ENCODE measurements at places on chromosomes 3 and 15.

DNA sequence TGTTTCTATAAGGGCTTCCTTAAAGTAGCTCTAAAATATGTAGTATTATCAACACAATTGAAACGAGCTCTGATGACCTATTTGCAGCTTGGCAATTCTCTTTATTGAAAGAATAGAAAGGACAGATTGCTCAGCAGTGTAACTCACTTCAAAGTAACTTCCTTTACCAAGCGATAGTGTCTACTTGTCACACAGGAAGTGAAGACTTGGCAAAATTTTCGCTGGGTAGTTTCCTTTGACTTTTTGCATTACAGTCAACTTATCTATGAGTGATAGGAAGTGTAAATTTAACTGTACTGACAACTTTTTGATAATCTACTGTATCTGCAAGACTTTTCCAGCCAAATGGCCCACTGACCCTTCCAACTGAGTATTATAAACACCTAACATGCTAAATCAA, 22.8 kb downstream of the SLC9A9 start:
- DNase-seq: no peak

GRCh38 chr3:172062761-172063160, 23.4 kb downstream of the FNDC3B start:
- no peak for DNase-seq

GRCh38 chr3:105222568-105223093, 144.1 kb upstream of the ALCAM start:
- no peak for DNase-seq

DNA sequence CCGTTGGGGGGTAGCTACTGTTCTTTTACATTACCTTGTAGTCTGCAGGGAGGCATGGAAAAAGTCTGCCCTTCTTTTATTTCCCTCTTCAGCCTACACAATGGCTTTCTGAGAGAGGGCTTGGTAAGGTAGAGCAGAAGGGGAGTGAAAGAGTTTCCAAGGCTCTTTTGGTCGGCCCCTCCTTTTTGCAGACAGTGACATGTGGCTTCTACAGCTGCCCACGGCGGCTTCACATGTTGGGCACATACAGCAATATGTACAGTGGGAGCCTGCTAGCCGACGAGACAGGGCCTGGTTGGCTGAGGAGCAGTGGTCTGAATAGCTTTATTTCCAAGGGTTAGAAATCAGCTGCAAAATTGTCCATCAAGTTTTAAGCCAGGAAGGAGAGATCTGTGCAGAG, 4.0 kb downstream of the INAFM2 start:
- DNase-seq: no peak

DNA sequence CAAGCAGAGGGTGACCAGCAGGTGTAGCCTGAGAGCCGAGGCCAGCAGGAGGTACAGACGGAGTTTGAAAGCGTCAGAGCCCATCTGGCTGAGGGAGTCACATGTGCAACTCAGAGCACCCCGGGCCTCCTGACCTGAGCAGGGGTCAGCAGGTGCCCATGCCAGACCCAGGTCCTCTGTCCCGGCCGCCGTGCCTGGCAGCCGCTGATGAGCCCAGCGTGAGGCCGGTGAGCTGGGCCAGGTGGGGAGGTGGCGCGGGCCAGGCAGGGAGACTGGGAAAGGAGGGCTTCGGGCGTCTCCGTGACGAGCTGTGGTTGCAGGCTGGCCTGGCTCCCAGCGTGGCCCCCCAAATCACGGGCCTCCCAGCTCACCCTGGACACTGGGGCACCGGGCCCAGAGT, 130.9 kb downstream of the CHSY1 start:
- no peak for DNase-seq

DNA sequence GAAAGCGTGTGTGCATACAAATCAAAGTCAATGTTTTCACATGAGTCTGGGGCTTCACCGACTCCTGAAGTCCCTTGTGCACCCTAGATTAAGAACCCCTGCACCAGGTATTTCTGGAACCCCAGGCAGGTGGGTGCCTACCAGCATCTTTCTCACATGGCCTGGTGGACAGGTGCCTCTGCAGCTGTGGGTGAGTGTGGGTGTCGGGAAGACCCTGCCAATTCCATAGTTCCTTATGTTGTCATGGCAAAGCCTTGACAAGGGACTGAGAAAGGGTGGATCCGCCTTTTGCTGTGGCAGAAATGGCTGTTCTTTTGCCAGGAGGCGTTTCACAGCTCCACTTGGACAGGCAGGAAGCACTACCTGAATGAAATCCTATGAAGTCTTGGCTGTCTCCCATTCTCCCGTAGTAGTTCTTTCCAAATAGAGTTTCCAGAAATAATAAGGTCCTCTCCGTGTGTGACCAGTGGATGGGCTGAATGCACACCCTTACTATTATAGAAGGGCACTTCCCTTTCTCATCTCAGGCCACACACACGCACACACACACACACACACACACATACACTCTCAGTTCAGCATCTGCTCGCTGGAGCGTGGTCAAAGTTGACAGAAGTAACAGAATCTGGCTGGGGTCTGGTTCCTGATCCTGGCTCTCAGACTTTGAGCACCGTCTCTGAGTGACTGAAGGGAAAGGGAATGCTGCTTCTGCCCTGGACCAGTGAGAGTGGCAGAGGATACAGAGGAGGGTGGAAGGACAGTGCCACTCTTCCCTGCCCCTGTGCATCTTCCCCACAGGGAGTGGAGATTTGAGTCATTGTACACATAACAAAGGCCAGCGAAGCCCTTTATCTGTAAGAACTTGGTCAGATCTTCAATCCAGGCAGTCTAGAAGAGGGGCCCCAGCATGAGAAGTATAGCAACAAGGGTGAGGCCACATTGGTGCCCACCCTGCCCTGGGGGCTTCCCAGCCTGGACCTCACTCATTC, 38.7 kb downstream of the PDIA5 start:
- DNase-seq: no peak

GRCh38 chr15:99265541-99266070, 14.3 kb downstream of the LRRC28 start:
- no peak for DNase-seq

DNA sequence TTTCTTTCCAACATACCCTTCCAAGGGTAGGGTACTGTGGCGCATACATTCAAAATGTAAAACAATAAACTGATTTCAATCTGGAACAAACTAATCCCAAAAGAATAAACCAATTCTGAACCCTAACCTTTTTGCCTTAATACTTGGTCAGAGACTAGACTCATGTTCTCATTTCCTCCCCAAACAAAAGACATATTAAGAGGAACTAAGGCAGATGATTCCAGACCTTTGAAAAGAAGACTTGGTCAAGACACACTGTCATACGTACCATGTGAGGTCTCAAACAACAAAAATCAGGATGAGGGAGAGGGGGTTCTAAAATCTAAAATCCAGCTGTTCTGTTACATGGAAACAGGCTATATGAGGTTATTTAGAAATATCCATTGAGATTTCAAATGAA, 102.1 kb downstream of the RFTN1 start:
- no peak for DNase-seq

DNA sequence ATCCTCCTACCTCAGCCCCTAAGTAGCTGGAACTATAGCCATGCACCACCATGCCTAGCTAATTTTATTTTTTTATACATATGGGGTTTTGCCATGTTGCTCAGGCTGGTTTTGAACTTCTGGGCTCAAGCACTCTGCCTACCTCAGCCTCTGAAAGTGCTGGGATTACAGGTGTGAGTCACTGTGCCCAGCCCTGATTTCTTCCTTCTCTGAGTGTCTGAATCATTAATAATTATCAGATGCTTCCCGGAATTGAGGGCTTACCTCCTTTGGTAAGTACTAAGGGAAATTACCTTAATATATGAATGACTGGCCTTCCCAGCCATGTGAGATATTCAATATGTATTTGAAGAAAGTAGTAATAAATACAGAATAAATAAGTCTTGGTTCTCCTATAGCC, 7.2 kb downstream of the CLPX start:
- no peak for DNase-seq

- DNase-seq: no peak
Measured at GRCh38 chr15:62849316-62850106, 193.0 kb upstream of the TPM1 start.

GRCh38 chr3:179719048-179719734, 66.4 kb downstream of the USP13 start:
- DNase-seq: no peak

DNA sequence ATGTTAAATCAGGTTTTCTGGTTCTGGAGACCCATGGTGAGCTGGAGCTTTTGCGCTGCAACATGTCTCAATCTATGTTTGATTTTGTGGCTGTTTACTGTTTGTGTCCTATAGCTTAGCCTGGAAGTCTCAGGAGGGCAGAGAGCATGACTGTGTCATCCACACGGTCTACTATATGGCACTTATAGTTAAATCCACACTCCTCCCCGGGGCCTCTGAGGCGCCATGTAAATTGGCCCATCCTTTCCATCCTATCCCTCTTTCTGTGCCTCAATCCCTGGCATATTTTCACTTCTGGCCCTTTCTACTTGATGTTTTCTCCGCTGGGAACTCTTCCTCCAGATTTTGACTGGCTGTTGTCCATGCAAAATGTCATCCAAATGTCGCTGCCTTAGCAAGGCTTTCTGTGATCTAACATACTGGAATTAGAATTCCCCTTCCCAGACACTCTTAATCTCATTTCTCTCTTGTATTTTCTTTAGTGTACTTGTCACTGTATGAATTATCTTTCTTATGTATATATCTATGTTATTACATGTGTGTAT, 560.8 kb upstream of the RGMA start:
- no peak for DNase-seq

DNA sequence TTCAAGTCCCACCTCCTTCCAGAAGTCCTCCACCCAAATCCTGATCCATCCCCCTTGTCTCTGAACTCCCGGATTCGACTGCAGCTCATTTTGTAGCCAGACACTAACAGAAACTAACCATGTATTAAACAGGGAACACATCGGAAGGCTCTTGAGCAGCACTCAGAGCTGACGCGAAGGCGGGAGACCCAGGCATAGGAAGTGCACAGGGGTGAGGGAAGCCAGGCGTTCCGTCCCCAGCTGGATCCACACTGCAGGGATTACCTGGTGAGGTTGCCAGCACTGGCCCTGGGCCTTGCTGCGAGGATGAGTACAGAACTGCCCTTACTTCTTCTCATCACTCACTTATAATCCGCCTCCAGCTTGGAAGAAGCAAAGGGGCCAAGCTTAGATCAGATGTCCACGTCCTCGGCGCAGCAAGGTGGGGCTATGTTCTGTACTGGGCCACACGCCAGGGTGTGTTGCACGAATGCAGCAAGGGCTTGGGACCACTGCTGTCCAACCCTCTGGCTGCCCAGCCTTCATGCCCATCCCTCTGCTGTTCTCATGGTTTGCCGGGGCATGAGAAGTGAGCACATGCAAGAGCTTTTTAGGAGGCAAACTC, 124.2 kb upstream of the SMAD3 start:
- no peak for DNase-seq

GRCh38 chr3:184685646-184686045, 26.2 kb downstream of the MAGEF1 start:
- DNase-seq: no peak

DNA sequence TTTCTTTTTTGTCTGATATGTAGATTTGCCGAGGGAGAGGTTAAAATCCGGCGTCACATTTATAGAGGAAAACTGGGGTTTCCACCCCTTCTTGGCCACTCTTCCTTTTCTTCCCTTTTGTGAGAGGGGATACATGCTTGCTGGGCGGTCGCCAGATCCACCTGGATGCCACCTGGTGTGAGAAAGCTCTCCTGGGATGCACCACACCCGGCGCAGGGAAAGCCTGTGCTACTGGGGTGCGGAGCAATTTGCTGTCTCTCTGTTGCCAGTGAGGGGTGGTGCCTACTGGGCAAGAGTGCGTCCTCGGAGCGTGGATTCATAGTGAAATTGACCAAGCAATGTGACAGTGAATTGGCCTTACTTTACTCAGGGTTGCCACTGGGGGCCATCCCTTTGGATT, 2.5 kb upstream of the RGMA start:
- DNase-seq: no peak

DNA sequence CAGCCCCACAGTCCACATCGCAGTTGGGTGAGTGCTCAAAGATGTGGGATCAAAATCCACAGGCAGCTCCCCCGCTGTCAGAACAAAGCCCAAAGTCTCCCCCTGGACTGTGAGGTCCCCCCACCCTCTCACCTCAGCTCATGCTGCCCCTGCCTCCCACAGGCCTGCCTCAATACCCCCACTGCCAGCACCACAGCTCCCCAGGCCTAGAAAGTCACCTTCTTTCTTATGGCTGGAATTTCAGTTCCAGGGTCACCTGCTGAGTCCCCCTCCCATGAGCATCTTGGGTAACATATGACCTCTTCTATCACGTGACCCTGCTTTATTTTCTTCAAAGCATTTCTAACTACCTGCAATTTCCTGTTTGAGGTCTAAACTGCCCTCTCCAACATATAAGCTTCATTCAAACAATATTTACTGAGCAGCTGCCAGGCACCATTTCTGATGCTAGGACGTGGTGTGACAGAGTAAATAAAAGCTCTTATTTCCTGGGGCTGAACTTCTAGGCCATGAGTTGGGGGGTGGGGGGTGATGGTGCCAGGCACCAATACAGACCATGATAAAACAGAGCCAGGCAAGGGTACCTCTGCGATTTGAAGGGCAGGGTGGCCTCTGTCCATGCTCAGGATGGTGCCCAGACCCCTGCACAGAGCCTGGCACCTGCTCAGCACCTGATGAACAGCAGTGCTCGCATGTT, 2.4 kb upstream of the TMEM89 start:
- DNase-seq: no peak

DNA sequence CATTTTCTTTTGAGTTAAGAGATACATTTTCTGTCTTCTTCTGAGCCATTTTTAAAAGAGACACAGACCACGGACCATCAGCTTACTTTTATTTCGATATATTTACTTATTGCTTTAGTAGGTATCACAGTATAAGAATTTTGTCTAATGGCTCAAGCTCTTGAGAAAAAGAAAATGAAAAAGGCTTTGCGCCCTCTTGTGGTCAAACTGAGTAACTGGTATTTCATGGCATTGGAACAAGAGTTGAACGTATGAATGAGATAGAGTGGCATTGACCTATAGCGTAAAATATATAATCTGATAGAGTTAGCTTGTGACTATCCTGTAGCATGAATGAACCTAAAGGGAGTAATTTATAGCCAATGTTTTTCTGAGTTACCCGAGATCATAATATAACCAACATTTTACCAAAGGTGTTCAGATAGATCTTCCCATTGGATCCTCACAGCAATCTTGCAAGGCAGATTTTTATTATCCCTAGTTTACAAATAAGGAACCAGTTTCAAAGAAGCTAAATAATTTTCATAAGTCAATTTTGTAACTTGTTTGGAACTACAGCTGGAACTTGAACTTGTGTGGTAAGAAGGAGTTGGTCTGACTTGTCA, 154.6 kb downstream of the POLR2M start:
- DNase-seq: no peak

DNA sequence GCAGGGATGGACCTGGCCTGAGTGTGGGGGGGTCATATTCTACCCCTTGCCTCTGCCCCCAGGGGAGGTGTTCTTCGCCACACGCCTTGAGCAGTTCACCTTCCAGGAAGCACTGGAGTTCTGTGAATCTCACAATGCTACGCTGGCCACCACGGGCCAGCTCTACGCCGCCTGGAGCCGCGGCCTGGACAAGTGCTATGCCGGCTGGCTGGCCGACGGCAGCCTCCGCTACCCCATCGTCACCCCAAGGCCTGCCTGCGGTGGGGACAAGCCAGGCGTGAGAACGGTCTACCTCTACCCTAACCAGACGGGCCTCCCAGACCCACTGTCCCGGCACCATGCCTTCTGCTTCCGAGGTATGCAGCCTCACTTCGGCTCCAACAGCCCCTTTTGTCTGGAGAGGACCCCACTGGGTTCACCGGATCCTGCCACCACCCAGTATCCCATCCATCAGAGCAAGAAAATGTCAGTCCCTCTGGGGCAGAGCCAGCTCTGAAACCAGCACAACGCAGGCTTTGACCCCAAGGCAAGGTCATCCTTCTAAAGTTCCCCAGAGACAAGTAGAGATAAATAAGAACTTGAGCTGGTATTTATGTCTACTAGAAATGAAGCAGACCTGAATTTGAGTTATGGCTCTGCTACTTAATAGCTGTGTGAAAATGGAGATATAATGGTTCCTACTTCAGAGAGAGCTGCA, 45.8 kb downstream of the HAPLN3 start:
- no peak for DNase-seq
